GM18507 (cell line): ENCODE measurements at places on chromosomes 7 and 10.
A peak's percentile ranks its signal among the peaks of the same experiment; 100 is the strongest.

- no peak for DNase-seq
Observed at GRCh38 chr7:155466142-155466813, 8.3 kb downstream of the EN2 start.

DNA sequence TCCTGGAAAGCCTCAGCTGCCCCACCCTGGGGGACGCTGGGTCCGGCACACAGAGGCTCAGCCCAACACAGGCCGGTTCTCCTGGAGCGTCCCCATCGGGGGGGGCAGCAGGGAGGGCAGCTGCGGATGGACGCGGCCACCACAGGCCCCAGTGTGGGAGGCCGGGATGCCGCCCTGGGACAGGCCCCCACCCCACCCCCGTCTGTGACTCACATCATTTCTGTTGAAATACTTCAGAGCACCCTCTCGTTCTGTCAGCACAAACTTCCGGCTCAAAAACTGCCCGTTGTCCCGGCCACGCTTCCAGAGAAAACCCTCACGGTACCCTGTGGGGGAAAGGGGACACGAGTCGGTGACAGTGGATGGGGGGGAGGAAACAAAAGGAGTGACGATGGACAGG, 28.5 kb downstream of the GET4 start:
- DNase-seq: no peak

GRCh38 chr10:76727038-76727437, 910.6 kb downstream of the KCNMA1 start:
- DNase-seq: no peak

- DNase-seq: no peak
Observed at GRCh38 chr10:22681783-22682183, 32.6 kb downstream of the PIP4K2A start.

DNA sequence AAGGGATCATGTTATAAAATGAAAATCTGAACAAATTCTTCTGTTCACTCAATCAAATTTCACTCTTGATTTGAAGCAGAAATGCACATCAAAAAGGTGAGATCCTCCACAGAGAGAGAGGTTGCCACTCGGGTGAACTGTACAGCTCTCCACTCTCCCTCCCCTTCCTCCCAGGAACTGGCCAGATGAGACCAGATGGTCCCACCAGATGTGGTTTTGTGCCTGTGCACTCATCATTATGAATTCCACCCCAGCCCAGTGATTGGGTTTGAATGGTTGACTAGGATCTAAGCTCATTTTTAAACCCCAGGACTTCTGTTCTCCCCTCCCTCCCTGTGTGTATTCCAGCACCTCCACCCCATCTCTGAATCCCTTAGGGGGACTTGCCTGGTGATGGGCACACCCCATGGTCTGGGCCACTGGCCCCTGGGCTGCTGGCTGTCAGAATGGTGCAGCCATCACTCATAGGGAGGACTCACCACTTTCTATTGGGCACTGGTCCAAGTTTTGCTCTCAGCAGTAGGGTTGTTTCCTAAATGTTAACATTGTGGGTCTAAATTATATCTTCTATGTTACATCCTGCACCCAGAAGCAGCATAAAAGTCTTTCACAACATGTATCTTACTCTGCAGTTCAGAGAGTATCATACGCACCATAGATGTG, 393.1 kb downstream of the TNS3 start:
- no peak for DNase-seq

GRCh38 chr7:33630359-33630758, 275.0 kb upstream of the BMPER start:
- no peak for DNase-seq

DNA sequence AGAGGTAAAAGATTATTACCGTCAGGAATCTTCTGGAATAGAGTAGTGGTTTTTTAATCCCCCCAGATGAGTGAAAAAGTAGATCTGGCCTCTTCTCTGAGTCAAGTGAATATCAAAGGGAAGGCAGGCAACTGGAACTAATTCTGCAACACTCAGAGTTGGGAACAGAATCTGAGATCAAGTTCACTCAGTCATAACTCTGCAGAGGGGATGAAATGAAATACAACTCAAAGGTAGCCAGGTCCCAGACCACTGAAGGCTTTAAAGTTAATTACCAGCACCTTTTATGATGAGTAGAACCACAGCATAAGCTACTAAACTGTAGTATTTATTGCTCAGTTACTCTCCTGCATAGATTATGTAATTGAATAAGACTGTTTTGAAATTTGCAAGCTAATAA, 455.6 kb upstream of the AKR1E2 start:
- no peak for DNase-seq

DNA sequence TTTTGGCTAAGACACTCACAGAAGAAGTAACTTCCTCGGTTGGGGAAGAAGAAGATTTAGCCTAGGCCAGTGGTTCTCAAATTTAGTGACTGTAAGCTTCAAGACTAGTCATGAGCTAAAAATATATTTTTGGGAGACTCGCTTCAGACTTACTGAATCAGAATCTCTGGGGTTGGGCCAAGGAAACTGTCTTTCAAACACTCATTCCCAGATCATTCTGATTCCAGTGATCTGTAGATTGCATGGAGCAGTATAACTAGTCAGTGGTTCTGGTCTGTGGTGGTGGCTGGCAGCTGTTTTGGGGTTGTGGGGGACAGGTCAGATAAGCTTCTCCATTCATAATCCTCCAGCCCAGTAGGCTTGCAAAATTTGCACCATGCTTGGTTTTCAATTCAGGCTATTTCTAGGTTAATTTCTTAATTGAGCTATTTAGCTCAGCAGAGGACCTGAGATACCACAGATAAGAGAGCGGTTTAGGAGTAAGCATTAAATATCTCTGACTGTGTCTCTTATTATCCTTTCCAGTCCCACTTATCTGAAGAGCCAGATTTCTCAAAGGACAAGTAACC, 3.8 kb upstream of the KAT6B start:
- DNase-seq: no peak

- DNase-seq: no peak
Observed at GRCh38 chr10:112528235-112528634, 81.2 kb downstream of the VTI1A start.

DNA sequence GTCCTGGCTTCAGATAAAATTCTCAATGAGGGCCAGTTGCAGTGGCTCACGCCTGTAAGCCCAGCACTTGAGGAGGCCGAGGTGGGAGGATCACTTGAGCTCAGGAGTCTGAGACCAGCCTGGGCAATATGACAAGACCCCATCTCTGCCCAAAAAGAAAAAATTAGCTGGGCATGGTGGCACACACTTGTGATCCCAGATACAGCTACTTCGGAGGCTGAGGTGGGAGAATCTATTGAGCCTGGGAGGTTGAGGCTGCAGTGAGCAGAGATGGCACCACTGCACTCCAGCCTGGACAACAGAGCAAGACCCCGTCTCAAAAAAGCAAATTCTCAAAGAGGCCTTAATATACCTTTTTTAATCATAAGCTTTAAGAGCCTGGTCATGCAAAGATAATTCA, 142.9 kb downstream of the CUX1 start:
- DNase-seq: no peak

GRCh38 chr7:22338411-22338810, 18.5 kb downstream of the RAPGEF5 start:
- no peak for DNase-seq

DNA sequence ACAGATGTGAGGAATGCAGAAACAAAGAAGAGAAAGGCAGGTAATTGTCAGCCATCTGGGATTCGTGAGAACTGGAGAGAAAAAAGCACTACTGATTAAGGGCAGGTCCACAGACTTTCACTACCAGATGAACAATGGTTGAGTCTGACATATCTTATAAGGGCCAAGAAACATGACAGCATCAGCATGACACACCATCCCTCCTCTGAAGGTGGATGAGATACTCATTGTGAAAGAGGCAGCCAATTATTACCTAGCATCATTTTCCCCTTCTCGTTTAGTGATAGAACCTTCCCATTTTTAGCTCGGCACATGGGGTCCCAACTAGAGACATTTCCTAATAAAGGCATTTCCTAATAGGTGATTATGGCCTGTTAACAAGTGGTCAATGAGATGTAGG, 19.2 kb upstream of the MET start:
- DNase-seq: no peak

- DNase-seq: no peak
Observed at GRCh38 chr10:74000892-74001669, 3.2 kb downstream of the VCL start.

GRCh38 chr10:9302140-9302746, 1247.8 kb downstream of the GATA3 start:
- no peak for DNase-seq

DNA sequence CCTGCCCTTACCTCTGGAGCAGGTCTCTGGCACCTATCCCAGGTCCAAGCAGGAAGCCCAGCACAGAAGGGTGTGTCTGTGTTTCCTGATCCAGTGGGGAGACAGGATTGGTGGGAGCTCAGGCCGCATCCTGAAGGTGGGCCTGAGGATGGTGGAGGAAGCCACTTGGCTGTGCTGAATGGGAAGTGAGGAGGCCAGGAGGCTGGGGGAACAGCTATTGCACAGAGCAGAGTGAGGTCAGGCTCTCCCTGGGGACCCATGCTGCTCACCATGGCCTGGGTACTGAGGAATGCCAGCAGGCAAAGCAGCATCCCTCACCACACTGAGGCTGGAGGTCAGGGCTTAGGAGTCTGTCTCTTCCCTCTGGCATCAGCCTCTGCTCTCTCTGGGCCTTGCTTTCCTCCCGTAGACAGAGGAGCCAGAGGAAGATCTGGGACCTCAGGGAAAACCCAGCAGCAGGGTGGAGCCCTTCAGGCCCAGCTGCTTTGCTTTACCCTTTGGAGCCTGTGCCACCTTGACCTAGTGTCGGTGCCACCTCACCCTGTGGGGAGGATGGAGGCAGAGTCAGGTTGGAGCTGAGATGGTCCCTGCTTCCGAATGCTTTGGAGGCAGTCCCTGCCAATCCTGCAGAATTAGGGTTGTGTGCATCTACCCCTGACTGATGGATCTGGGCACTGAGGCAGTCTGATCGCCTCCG, 39.0 kb downstream of the CDH23 start:
- DNase-seq: no peak

GRCh38 chr7:30800785-30801252, 29.6 kb downstream of the MINDY4 start:
- DNase-seq: peak; percentile 45

GRCh38 chr10:34786464-34786863, 28.6 kb downstream of the PARD3 start:
- no peak for DNase-seq

DNA sequence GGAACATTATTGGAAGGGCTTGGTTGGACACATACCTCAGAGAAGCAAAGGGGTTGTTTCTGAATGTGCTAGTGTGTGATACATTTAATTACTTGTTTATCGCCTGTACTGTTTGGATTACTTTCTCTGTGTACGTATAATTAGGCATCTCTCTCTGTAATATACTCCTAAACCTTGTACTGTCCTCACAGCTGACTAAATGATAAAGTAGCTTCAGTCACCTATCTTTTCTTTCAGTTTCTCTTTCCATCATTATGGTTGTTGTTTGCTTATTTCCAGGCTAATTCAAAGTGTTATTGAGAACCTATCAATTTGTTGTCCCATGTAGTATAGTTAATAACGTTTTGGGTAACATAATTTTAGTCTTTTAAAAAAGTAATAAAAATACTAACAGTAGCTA, 34.0 kb downstream of the MXI1 start:
- no peak for DNase-seq

GRCh38 chr10:56341612-56342011, 19.4 kb downstream of the ZWINT start:
- no peak for DNase-seq

DNA sequence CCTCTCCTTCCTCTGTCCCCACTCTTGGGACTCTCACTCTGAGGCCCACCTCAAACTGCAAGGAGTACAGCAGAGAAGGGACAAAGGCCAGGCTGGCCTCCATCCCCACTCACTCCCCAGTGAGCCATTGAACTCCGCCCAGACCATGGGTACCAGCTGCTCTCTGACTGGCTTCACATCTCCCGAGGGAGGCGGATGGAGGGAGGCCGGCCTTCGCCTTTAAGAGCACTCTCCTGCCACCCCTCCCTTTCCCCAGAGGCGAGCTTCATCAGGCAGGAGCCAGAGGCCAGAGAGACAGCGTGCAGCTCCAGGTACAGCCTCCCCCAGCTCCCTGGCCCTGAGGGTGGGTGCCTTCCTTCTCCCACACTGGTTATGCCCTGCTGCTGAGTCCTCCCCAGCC, 1.8 kb upstream of the LDB3 start:
- no peak for DNase-seq

DNA sequence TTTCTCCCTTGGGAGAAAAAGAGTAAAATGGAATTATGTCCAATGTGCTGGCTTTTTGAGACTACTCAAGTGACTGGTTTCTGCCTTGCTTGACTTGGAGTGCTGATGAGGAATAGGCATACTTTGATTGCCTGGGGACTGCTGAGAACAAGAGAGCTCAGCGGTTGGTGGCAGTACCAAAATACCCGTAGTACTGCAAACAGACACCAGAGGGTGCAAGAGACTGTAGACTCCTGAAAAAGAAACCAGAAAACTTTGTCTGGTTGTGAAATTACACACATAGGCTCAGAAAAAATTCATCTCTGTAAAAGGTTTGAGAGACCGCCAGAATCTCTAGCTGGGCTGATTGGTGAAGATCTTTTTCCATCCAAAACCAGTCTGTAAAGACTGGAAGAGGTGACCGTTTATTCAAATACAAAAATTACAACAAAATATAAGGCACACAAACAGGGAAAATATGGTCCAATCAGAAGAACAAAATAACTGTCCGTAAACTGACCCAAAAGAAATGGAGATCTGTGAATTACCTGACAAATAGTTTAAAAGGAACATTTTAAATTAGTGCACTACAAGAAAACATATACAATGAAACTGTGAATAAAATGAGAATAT, 18.5 kb downstream of the BICC1 start:
- DNase-seq: no peak

DNA sequence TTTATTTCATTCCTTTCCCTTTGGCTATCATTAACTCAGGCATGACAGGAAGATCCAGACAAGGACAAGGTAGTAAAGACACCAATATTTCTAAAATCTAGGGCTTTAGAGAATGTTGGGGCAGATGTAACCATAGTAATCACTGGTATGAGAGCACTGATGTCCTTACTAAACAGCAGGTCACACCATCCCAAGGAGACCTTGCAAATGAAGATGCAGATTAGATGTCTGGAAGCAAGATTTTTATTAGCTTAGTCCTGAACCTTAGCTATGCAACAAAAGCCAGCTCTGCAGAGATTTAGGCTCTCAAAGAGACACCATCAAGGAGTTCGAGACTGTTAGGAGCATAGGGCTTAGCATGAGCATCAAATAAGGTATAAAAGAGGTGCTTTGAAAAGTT, 23.6 kb upstream of the FRA10AC1 start:
- DNase-seq: no peak

DNA sequence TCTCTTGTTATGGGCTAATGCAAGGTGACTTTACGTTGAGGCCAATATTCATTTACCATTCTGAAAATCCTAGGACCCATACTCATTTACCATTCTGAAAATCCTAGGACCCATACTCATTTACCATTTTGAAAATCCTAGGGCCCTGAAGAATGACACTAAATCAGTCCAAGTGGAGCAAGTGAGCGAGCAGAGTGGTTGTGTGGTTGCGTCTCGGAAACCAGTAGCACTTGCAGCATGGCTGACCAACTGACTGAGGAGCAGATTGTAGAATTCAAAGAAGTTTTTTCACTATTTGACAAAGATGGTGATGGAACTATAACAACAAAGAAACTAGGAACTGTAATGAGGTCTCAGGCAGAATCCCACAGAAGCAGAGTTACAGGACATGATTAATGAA, 6.9 kb downstream of the SAR1A start:
- no peak for DNase-seq

- DNase-seq: no peak
Observed at GRCh38 chr10:51103554-51104217, 29.4 kb downstream of the PRKG1 start.
